NCI-H146 (cell line): ENCODE measurements at places on chromosomes 2 and 18.
A peak's percentile ranks its signal among the peaks of the same experiment; 100 is the strongest.

GRCh38 chr18:36652503-36652902 is 176.3 kb downstream of the TPGS2 start:
- no peak for DNase-seq

DNA sequence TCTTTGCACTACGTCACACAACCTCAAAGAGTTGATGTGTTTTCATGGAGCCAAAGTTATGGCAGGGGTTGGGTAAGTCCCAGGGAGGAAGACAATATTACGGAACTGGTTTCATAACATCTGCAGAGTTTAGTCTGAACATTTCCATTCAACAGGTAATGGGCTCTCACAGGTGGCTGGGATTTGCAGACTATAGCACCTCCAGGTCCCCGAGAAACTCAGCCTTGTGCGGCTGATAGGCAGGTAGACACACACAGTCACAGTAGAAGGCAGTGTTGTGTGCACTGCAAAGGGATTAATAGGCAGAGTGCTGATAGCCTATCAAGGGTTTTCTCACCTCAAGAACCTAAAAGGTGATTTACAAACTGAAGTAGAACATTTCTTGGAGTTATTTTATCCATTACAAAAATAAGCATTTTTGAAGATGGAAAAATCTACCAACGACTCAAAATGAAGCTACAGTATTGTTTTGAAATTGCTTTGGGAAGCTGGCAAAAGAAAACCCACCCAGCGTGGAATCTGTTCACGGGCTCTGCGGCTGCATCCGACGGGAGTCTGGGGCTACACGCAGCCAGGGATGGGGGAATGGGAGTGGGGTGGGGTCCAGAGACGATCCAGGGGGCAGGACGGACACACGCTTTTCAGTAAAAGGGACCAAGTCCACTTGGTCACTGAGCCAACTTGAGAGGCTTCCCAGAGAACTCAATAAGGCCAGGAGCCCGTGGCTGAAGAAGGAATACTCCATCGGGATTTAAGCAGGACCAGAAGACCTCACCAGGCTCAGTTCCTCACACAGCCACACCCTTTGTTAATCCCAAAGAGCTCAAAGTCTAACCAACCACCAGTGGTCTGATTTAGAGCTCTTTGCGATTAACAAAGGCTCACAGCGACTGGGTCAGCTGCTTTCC is 82.9 kb downstream of the CHRNA1 start:
- no peak for DNase-seq

DNA sequence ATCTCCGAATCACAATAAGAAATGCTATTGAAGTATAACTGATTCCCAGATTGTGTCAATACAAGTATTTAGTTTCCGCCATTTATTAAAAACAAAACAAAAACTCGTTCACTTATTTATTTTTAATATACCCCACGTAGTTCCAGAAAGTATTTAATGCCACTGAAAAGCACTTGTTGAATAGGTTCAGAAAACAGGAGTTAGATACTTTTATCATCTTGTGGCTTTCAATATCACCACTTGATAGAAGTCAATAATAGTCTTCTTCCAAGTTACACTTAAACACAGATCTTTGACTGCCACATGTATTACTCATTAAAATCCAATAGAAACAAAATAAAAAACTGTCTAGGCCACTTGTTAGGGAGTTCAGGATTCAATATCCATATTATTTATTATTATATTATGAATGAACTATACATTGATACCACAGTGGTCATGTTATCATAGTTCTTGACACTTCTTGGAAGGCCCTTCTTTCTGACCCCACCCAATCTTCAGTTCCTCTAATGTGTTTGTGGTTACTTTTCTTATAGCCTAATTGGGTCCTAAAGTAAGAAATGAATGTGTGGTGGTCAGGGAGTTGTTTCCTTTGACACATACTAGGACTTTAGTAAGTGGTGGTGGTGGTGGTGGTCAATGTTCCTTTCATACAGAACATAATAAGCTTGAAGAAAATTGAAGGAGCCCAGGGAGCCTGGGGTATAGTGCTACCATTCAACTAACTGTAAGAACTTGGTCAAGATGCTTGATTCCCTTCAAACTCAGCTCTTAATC is 221.3 kb upstream of the ITGA4 start:
- DNase-seq = no peak

GRCh38 chr2:159612255-159612901 is 4.0 kb downstream of the BAZ2B start:
- DNase-seq = peak; percentile 39

DNA sequence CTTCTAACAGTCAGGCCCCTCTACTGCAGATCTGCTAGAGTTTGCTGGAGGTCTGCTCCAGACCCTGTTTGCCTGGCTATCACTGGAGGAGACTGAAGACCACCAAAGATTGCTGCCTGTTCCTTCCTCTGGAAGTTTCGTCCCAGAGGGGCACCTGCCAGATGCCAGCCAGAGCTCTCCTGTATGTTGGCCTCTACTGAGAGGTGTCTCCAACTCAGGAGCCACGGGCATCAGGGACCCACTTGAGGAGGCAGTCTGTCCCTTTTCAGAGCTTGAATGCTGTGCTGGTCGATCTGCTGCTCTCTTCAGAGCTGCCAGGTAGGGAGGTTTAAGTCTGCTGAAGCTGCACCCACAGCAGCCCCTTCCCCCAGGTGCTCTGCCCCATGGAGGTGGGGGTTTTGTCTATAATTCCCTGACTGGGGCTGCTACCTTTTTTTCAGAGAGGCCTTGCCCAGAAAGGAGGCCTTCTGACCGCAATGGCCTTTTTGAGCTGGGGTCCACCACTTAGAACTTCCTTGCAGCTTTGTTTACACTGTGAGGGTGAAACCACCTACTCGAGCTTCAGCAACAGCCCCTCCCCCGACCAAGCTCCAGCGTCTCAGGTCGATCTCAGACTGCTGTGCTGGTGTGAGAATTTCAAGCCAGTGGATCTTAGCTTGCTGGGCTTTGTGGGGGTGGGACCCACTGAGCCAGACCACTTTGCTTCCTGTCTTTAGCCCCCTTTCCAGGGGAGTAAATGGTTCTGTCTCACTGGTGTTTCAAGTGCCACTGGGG is 566.0 kb downstream of the NR4A2 start:
- DNase-seq = no peak

- no peak for DNase-seq
Measured at GRCh38 chr2:231646476-231646875, 53.8 kb downstream of the TEX44 start.

DNA sequence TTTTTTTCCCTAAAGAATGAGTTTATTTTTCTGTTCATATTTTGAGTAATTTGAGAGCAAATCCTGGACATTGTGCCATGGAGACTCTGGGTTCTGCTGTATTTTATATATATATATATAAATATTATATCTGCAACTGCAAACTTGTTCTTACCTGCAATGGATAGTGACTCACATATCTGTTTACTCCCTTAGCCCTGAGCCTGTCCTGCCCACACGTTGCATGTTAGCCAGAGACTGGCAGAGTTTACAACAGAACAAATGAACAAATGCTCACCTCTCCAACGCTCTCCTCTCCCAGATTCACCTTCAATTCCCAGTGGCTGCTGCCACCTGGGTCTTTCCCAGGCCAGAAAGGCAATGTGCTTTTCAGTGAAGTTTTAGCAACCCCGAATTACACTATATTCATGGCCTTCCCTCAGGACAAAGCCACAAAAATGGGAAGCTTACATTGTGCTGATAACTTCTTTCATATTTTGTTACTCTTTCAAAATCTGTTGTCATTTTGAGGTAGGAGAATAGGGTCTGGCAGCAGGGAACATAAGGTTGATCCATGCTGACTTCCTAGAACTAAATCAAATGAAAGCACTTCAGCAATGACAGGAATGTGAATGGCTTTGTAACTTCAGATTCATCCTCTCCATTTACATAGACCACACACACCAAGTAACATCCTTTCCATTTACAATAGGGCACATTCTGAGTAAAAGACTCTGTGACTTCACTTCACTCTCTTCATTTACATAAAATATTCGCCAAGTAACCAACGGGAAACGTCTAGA is 105.4 kb upstream of the FAM110C start:
- no peak for DNase-seq

DNA sequence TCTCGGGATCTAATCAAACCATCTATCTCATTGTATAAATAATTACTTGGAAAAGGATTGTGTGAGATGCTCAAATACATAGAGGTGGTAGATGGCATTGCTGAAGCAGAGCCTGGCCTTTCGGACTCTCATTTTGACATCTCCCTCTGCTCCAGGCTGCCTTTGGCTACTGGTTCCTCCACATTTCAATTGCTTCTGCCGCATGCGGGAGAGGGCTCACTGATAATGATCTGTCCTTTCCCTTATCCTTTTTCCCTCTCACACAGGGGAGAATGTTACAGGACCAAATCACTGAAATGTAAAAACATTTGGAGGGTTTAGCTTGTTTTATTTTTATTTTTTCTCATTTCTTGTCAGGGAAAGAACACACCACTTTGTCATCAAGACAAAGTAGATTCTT is 380.6 kb upstream of the UBE2E3 start:
- no peak for DNase-seq

DNA sequence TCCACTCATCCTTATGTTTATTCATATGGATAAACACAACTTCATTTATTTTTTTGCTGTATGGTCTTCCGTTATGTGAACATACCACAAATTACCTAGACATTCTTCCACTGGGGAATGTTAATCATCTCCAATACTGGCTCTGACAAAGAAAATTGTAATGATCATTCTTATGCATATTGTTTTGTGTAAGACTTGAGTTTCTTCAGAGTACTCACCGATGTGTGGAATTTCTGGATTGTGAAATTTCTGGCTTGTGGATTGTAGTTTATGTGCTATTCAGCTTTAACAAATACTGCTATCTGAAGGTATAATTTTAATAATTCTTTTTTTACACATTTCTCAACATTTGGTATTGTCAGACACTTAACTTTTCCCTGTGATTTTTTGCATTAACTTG is 212.2 kb upstream of the THUMPD2 start:
- no peak for DNase-seq

DNA sequence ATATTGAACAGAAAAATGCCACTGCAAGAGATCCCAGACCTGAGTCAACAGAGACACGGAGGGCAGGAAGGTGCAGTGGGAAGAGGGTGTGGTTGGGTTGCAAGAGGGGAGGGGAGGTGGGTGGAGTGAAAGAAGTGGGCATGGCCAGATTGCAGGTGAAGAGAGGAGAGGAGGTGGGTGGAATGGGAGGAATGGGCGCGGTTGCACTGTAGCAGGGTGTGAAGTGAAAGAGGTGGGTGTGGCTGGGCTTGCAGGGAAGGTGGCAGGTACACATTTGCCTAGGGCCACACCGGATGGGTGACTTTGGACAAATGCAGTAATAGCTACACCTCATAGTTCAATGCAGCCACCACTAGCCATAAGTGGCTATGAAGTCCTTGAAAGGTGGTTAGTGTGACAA is 71.1 kb downstream of the DOCK10 start:
- peak; percentile 74 for DNase-seq

DNA sequence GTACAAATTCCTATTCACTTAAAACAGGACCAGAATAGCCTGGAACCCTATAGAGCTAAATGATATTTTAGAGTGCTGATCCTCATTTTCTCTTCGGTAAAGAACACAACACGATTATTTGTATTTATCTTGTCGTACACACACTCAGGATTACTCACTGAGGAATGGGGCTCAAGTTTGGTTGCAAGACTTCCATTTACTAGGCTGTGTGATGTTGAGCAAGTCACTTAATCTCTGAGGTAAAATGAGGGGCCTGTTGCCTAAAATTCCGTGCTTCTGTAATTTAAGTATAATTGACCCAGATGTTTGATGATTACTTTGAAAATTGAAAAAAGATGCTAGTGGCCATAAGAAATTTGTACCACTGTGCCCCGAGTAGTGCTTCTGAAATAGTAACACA is 42.6 kb upstream of the MAP4K3 start:
- DNase-seq = no peak

- no peak for DNase-seq
Measured at GRCh38 chr18:8847900-8848299, 142.5 kb downstream of the MTCL1 start.

GRCh38 chr2:40535972-40536371 is 84.1 kb upstream of the SLC8A1 start:
- DNase-seq = no peak

DNA sequence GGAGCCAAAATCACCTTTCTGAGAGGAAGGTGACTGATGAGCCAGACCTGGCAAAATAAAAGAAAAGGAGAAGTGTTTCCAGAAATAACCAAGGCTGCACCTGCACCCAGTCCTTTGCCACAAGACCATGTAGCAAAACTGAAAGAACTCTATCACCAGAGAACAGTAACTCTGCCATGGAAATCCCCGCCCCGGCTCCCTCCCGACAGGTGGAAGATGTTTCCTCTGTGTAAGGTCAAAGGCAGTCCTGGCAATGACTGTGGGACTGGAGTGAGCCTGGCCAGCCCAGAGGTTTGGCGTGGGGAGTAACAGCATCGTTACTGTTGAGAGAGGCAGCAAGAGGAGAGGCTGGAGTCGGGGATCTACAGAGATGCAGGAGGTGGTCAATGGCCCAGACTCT is 42.3 kb downstream of the SPRED2 start:
- no peak for DNase-seq

- DNase-seq = no peak
Measured at GRCh38 chr2:96523659-96524481, 12.7 kb upstream of the ARID5A start.

DNA sequence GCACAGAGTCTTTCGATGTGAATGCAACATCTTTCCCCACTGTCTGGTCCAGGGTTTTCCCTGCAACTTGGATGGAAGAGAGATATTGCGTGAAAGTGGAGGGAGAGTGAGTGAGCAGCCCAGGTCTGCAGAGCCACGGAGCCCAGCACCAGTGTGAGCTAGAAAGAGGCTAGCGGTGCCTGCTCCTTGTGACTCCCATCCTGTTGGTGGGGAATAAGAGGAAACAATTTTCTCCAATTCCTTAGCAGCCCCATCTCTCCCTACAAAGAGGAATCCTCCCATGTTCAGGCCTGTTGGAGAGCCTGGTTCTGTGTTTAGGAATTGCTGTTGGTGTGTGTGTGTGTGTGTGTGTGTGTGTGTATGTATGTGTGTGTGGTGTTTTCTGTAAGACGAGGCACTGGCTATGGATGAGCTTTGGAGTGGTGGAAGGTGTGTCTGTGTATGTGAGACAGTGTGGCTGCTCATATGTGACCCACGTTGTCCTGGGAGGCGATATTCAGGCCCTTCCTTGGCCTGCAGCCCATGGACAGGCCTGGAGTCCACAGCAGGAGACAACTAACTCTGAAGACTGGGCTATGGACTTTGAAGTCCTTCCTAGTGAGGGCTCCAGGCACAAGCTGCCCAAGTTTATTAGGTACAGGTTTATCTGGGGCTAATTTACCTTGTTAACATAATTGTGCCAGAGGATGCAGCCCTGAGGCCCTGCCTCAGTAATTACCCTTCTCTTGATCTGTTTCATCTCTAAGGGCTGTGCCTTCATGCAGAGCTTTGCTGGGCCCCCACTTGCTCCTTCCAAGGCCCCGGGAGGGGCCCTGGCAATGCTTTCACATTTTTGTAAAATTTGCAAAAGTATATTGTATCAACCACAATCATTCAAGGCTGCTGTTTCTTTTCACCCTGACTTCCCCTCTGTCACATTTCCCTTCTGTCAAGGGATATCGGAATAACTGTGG is 88.6 kb upstream of the HAAO start:
- DNase-seq = no peak

- peak; percentile 46 for DNase-seq
Measured at GRCh38 chr18:24491927-24492834, 31.7 kb downstream of the HRH4 start.

- peak; percentile 23 for DNase-seq
Measured at GRCh38 chr2:70785137-70785911, 5.1 kb downstream of the FIGLA start.
